ENCODE measurements at places on chromosomes 7 and 10.

- DNase-seq = no peak
Measured at GRCh38 chr7:36473454-36474282, 84.0 kb downstream of the ANLN start.

GRCh38 chr10:7609556-7609955 lies 57.2 kb downstream of the ITIH5 start:
- DNase-seq = no peak

- DNase-seq = no peak
Measured at GRCh38 chr10:112209684-112210131, 26.1 kb upstream of the GPAM start.

DNA sequence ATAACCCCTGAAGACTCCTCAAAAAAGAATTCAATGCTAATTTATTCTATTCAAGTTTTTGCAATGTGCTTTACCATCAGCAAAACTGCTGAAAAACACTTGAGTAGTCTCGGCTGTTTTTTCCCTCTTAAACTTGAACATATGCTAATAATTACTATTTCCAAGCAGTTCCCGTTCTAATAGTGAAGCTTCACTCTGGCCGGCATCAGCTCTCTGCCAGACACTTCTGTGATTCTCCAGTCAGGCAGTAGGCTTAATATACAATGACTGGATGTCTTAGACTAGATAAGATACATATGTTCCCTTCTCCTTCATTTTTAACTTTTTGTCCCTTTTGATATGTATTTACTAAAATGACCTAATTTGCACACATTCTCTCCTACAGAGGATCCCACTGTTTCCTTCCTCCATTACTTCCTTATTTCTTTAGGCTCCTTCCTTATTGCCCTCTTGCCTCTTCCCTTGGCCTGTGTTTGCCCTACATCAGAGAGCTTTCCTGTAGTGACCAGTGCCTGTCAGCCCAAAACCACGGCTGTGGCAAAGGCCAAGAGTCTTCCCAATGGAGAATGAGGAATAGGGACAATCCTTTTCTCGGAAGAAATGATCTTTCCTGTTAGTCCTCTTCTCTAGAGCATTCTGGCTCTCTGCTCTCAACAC lies 23.5 kb downstream of the HEPACAM2 start:
- no peak for DNase-seq

GRCh38 chr10:209357-209756 lies 74.1 kb downstream of the ZMYND11 start:
- DNase-seq = no peak

GRCh38 chr7:92655346-92655884 lies 65.2 kb upstream of the FAM133B start:
- no peak for DNase-seq

DNA sequence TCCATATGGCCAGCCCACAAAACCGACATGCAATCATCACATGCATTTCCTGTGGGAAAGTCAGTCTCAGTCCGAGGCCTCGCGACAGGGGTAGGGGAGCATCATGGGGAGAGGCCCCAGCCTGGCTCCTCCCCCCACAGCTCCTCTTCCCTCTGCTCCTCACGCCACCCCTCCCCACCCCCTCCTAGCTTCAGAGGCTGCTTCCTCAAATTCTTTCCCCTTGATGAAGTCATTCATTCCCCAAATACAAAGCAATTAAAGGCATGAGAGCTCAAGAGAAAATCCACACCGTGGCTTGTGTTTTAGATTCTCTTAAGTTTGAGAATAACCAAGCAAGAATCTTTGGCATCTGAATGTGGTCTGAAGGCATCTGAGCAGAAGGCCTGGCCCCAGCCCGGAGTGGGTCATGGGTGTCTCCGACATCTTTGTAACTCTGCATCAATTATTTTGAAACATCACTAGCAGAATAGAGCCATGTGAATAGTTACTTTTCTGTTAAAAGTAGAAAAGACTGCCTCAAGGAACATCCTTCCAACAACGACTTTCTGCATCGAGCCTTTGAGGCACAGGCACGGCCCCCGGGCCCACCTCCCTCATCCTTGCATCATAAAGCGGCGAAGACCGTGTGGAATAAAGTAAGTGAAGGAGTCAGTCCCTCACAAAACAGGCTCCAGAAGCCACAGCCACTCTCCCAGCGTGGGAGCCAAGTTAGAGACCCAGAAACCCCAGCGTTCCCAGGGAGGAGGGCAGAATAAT lies 90.9 kb downstream of the DIP2C start:
- DNase-seq = no peak

DNA sequence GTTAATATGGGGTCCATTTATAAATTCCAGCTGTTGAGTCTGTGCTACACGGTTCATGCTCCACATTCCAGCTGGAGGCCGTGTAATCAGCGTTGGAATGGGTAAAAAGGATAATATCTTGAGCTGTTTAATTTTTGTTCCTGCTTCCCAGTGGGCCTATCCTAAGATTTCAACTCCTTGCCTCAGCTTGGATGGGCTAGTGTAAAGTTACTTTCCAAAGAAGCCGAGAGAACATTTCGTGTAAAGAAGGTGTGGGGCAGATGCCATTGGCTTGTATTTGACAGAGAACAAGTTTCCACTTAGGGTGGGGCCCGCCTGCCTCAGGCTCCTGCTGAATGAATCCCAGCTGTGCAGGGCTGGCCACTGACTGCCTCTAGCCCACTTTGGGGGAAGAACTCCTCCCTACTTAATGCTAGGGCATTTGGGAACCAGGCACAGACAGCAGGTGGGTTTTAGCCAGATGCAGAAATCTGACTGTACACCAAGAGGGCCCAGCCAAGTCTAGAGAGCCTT lies 125.9 kb upstream of the LYZL2 start:
- no peak for DNase-seq

GRCh38 chr10:91614225-91614624 lies 18.6 kb downstream of the PPP1R3C start:
- DNase-seq = no peak

GRCh38 chr10:36051500-36051991 lies 409.4 kb upstream of the FZD8 start:
- DNase-seq = no peak

- no peak for DNase-seq
Measured at GRCh38 chr10:73910764-73911552, at the start of gene PLAU. PLAU (plus strand) TSS chr10:73911132; CDS start chr10:73911556, 424 bp downstream.

DNA sequence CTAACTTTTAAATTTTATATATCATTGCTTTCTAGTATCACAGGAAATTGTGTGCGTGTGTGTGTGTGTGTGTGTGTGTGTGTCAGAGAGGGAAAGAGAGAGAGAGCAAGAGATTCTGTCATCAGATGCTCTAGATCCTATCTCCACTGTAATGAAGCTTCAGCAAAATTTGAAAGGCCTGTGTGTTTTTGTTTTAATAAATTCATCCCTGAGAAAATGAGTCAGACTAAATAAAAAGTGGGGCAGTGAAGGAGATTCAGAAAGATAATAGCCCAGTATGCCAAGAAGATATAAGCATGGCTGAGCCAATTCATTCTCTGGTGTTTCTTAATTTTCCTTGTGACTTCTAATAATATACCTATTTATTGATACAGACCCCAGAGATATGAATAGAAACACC lies 184.2 kb upstream of the TMEM196 start:
- DNase-seq = no peak

- DNase-seq = no peak
Measured at GRCh38 chr10:132037676-132037975, 28.1 kb upstream of the JAKMIP3 start.

DNA sequence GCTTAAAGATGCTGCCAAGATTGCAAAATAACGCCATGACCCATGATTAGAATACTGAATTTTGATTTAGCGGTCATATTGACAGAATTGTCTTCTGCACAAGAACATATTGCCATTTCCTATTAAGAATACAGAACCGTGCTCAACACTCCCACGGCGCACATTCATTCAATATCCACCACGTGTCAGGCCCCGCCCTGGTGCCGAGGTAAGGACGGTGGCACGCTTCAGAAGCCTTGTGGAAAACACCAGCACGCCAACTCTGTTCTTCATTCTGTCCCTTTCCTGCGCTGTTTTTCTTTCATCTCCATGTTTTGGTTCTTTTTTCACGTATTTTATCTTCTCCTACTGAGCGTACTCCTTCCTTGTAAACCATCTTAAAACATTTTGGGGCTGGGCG lies 189.3 kb downstream of the ZMYND11 start:
- DNase-seq = no peak

GRCh38 chr10:75658915-75659314 lies 227.5 kb downstream of the LRMDA start:
- DNase-seq = no peak

DNA sequence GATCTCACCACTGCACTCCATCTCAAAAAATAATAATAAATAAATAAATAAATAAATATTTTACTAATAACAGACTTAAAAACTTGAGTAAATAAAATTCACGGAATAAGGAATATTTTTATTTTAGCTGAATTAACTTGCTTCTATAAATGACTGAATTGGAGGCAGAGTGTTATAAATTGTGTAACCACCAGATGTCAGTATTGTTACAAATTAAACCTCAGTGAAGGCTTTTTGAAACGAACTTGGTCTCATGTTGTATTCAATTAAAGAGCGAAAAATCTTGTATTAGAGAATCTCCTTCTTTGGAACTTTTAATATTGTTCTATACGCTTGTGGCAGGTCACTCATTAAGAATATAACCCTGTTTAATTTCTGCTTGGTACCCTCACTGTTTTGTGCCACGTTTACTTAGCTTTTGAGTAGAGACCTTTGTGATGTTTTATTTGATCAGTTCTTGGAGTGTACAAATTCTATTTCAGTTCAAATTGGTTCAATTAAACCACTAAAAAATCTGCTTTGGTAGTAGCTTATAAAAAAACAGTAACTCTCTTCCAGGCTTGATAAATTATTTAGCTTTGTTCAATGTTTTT lies 45.6 kb upstream of the SCIN start:
- DNase-seq = no peak

- no peak for DNase-seq
Measured at GRCh38 chr10:55158633-55159032, 357.6 kb upstream of the PCDH15 start.

- DNase-seq = no peak
Measured at GRCh38 chr10:49183596-49184542, 4.3 kb downstream of the TMEM273 start.

- DNase-seq = no peak
Measured at GRCh38 chr7:148719753-148720152, 21.1 kb downstream of the CUL1 start.
